Activated CD4-positive, alpha-beta T cell treated with anti-CD3 and anti-CD28 coated beads, Interleukin-2, Interleukin-4, amounts not matched to agents 100 ng/mL and 50 ng/mL, durations not matched to agents 16 hours and 8 hours (primary cell): ENCODE measurements at places on chromosomes 3 and 15.

GRCh38 chr3:39671600-39671999, 137.8 kb upstream of the MYRIP start:
- no peak for DNase-seq

- DNase-seq: no peak
Measured at GRCh38 chr3:183818706-183819624, 6.4 kb downstream of the MAP6D1 start.

DNA sequence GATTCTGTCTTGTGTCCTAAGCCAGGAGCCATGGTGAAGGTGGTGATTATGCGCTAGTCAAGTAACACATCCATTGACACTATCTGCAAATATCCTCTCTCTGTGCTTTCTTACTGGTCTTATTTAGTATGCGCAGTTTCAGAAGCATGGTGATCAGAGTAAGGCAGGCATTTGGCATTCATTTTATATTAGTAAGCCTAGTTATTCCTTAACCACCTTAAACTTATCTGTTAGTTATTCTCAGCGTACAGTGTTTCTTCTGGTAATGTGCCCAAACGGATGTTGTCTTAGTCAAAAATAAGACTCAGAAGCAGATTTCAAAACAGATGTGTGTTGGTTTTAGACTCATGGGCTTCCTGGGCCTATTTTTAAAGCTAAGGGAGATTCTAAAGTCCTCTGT, 329.2 kb downstream of the GRM7 start:
- no peak for DNase-seq

DNA sequence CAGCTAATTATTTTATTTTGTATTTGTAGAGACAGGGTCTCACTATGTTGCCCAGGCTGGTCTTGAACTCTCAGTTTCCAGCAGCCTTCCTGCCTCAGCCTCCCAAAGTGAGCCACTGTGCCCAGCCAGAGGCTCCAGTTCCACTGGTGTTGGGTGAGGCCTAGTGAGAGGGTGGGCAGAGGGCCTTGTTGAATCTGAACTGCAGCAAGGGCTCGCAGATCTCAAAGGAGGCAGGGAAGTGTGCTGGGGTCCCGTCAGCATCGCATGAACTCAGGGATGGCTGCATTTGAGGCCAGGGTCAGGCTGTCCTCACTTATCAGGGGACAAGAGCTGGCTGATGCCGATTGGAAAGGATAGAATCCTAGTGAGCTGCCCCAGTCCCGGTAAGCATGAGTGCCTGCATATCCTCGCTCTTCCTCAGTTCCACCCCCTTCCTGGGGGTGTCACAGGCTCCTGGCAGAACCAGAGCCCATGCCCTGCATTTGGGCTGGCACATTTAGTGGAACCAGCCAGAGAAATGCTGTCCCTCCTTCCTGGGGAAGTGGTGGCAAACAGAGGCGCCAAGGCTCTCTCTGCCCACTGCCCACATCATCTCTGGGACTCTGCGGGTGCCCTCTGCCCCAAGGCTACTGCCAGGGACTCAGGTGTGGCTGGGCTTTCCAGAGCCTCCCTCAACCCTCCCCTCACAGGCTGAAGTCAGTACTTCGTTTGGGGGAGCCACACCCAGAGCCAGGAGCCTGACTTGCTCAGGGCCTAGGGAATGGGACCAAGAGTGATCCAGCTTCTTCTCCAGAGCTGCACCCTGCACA, 24.1 kb downstream of the ALS2CL start:
- DNase-seq: no peak

DNA sequence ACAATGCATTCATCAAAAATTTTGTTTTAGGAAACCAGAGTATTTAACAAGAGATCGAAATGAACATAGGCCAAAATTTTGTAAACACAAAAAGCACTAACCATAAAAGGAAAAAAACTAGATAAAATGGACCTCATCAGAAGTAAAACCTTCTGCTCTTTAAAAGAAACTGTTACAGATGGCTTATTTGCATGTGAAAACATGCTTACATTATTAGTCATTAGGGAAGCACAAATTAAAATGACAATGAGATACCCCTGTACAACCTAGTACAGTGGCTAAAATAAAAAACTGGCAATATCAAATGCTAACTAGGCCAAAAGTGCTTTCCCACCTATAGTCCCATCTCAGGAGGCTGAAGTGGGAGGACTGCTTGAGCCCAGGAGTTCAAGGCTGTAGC, 19.3 kb downstream of the UBR1 start:
- no peak for DNase-seq

DNA sequence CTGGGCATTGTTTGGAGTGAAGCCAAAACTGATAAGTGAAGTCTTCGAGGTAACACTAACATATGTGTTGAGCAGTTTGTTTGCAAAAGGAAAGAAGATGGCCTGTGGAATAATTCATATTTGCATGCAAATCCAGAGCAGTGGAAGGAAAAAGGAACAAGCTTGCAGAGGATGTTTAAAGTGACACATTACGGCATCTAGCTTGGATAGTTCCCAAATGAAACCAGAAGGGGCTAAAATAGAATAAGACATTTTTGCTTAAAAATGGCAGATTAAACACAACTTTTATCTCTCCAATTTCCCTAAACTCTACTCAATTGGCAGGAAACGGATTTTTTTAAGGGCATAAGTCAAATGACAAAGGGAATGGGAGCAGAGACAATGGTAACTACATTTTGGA, 25.4 kb upstream of the RYK start:
- no peak for DNase-seq

GRCh38 chr15:51195459-51195858, 100.8 kb upstream of the TNFAIP8L3 start:
- no peak for DNase-seq

DNA sequence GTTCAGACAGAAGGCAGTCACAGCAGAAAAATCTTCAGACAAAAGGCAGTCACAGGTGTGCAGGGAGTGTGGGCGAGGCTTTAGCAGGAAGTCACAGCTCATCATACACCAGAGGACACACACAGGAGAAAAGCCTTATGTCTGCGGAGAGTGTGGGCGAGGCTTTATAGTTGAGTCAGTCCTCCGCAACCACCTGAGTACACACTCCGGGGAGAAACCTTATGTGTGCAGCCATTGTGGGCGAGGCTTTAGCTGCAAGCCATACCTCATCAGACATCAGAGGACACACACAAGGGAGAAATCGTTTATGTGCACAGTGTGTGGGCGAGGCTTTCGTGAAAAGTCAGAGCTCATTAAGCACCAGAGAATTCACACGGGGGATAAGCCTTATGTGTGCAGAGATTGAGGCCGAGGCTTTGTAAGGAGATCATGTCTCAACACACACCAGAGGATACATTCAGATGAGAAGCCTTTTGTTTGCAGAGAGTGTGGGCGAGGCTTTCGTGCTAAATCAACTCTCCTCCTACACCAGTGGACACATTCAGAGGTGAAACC, 27.6 kb downstream of the ZNF589 start:
- DNase-seq: peak; percentile 83

GRCh38 chr3:191627064-191627463, 166.1 kb downstream of the PYDC2 start:
- no peak for DNase-seq

DNA sequence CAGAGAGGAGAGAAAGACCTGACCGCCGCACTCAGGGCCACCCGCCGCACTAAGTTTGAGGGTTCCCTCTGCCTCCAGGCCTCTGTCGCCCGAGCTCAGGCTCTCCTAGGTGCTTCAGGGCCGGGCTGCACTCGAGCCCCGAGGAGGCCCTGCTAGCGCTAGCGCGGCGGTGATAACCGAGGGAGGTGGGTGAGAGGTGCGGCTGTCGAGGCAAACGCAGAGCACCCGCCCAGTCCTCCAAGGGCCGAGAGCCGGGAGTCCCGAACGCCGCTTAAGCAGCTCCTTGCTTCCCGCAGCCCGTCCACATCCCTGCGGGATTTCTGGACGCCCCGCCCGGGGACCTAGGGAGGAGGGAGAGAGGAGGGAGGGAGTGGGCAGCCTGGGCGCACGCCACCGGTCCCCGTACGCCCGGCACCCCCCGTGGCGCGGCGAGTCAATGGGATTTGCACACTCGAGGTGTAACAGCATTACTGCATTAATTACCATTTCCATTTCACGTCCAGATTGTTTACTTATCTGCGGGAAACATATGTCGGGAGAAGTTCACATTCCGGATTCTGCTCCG, 6.8 kb downstream of the SOX14 start:
- DNase-seq: no peak

GRCh38 chr15:41417418-41418195, 712 bp downstream of the RTF1 start:
- no peak for DNase-seq

DNA sequence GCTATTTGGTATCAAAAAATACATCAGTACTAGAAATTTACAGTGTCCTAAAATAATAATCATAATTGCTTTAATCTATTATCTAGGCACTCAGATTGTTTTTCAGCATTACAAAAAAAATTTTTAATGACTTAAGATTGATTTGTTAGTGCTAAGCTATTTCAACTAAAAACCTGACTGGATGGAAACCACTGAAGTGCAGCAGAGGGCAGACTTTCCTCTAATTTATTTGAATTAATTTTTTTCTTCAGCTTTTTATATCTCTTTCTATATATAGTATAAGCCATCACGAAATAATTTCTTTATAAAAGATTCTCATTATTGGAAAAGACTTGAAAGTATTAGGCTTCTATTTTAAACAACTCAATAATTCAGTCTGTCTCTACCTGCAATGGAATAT, 131.4 kb downstream of the IQCH start:
- DNase-seq: no peak

DNA sequence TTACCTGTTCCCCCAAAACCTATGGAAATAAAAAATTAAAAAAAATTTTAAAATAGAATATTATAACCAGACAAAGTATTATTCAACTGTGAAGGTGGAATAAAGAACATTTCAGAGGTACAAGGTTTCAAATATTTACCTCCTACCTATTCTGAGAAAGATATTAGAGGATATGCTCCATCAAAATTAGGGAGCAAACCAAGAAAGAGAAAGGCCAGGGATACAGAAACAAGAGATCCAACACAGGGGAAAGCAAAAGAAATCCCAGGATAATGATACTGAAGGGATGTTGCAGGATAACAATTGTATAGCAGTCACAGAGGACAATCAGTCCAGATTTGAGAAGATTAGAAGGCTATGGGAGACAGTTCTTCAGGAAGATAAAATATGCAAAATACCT, 22.4 kb downstream of the BCL2L10 start:
- DNase-seq: no peak

DNA sequence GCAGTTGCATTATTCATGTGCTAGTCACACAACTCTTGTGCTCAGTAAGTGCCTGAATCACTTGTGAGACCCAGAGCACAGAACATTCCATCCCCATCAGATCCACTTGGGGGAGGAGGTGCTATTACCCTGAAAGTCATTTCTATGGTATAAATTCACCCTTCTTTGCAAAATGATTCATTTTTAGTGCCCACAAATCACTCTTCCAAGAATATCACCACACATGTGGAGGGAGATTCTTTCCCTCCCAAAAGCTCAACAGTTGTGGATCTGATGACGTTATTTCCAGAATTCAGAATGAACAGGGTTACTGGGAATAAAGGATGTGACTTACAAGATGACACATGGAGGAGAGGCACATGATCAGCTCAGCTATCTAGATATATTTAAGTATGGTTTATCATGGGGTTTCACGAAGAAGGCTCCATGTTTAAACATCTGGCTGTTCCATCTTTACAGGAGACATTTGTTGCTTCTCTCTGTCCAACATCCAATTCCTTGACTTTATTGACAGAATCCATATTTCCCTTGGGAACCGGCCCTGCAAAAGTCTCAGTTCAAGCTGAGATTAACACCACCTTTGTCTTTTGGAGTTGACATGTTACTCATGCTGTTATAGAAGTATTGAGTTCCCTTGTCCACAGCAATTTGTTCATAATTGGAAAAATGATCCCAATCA, 214.2 kb upstream of the PROK2 start:
- peak; percentile 79 for DNase-seq

GRCh38 chr3:114659109-114660061, 365.6 kb downstream of the TIGIT start:
- no peak for DNase-seq
